Smooth muscle cell of the coronary artery (primary cell): ENCODE measurements at places on chromosomes 13 and 19. TPM values are rescaled to one million over a fixed set of nuclear protein-coding genes. Genes with fewer than 3 reads are reported as not detected.

The ZNF667 gene
- total RNA-seq: 4.3 and 4.4 TPM in 2 replicates

The ADM5 gene
- 0.15 and 0.59 TPM in 2 replicates for total RNA-seq

The CD37 gene
- not detected in 2 replicates for total RNA-seq

The NHLRC3 gene
- 12.3 and 14.2 TPM in 2 replicates for total RNA-seq

The OR7C1 gene
- total RNA-seq: not detected in 2 replicates

The TSKS gene
- total RNA-seq: 0.08 and 3.3 TPM in 2 replicates

The GPR180 gene
- 4.1 and 10.7 TPM in 2 replicates for total RNA-seq

The TMEM255B gene
- 0.35 and 3.0 TPM in 2 replicates for total RNA-seq

The MRPS31 gene
- total RNA-seq: 6.9 and 10.5 TPM in 2 replicates

The YJEFN3 gene
- total RNA-seq: 0.12 and 0.15 TPM in 2 replicates

The MAST1 gene
- 0.35 TPM in 1 of 2 replicates, not detected in the other for total RNA-seq

The DAND5 gene
- 0.08 TPM in 1 of 2 replicates, not detected in the other for total RNA-seq

The ZNF208 gene
- total RNA-seq: 1.4 and 2.1 TPM in 2 replicates

The PCP2 gene
- total RNA-seq: not detected in 2 replicates

The PSPN gene
- 0.53 and 0.70 TPM in 2 replicates for total RNA-seq

The CBY2 gene
- not detected in 2 replicates for total RNA-seq

The CYP2S1 gene
- total RNA-seq: 1.8 TPM in 1 of 2 replicates, not detected in the other

The ZFP14 gene
- 2.9 and 6.6 TPM in 2 replicates for total RNA-seq

The ZNF865 gene
- under 0.01 and 0.53 TPM in 2 replicates for total RNA-seq

The DNAAF3 gene
- total RNA-seq: 0.23 and 0.30 TPM in 2 replicates

The TTYH1 gene
- total RNA-seq: not detected in 2 replicates

The NLRP5 gene
- not detected in 2 replicates for total RNA-seq

The C19orf38 gene
- 0.12 and 0.15 TPM in 2 replicates for total RNA-seq

The PAK4 gene
- 2.5 and 5.6 TPM in 2 replicates for total RNA-seq

The PRR36 gene
- total RNA-seq: not detected in 2 replicates

The ELSPBP1 gene
- total RNA-seq: not detected in 2 replicates

The ACTMAP gene
- total RNA-seq: 0.35 and 0.45 TPM in 2 replicates

The CGB2 gene
- total RNA-seq: not detected in 2 replicates

The PLK5 gene
- not detected in 2 replicates for total RNA-seq

The NOVA2 gene
- 0.23 and 1.2 TPM in 2 replicates for total RNA-seq

The ZNF229 gene
- total RNA-seq: 7.1 and 16.7 TPM in 2 replicates

The TEX101 gene
- not detected in 2 replicates for total RNA-seq

The CDX2 gene
- not detected in 2 replicates for total RNA-seq

The CGB8 gene
- total RNA-seq: not detected in 2 replicates

The ZNF442 gene
- 4.0 and 4.8 TPM in 2 replicates for total RNA-seq

The CPB2 gene
- not detected in 2 replicates for total RNA-seq

The FAM216B gene
- total RNA-seq: not detected in 2 replicates

The ATP13A1 gene
- 20.6 and 30.0 TPM in 2 replicates for total RNA-seq

The ZNF77 gene
- total RNA-seq: 4.6 and 5.8 TPM in 2 replicates
